Psoas muscle (tissue), 8 donors: ENCODE measurements at places on chromosomes 11 and 22. TPM values are rescaled to one million over a fixed set of nuclear protein-coding genes. Genes with fewer than 3 reads are reported as not detected.

- DNase-seq, result peak; percentile 14
- H3K27me3 ChIP-seq, result no peaks in the 10 kb centered on the region
- no peak overlapping the region for H3K4me3 ChIP-seq
- H3K27ac ChIP-seq, result peak overlapping the region; percentile 3
- no peaks in the 10 kb centered on the region for H3K36me3 ChIP-seq
Measured at GRCh38 chr11:16280256-16280682, 76.1 kb downstream of the SOX6 start.

Gene OR52E5
- total RNA-seq, result not detected

Gene RIMBP3B
- 0.08 TPM for total RNA-seq

DNA sequence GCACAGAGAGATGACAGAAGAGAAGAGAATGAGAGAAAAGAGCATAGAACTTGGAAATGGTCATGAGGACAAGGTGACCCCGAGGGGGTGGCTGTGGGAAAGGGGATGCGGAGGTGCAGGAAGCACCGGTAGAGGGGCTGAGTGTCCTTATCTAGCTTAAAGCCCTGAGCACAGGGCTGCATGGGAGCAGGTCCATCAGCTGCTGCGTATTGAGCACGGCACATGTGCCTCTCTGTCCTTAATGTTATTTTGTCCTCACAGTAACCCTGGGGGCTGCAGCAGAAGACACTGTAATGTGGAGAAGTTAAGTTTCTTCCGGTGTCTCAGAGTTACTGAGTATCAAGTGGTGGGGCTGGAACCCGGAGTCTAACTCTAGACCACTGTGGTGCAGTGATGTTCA is 94.4 kb upstream of the OR4B1 start:
- H3K27me3 ChIP-seq, result no peaks in the 10 kb centered on the region
- H3K4me3 ChIP-seq, result no peak overlapping the region
- no peaks in the 10 kb centered on the region for H3K4me1 ChIP-seq
- H3K27ac ChIP-seq, result no peak overlapping the region
- H3K36me3 ChIP-seq, result peaks cover 8% of the 10 kb centered on the region

Gene CXCR5
- not detected for total RNA-seq

Gene C11orf97
- not detected for total RNA-seq

DNA sequence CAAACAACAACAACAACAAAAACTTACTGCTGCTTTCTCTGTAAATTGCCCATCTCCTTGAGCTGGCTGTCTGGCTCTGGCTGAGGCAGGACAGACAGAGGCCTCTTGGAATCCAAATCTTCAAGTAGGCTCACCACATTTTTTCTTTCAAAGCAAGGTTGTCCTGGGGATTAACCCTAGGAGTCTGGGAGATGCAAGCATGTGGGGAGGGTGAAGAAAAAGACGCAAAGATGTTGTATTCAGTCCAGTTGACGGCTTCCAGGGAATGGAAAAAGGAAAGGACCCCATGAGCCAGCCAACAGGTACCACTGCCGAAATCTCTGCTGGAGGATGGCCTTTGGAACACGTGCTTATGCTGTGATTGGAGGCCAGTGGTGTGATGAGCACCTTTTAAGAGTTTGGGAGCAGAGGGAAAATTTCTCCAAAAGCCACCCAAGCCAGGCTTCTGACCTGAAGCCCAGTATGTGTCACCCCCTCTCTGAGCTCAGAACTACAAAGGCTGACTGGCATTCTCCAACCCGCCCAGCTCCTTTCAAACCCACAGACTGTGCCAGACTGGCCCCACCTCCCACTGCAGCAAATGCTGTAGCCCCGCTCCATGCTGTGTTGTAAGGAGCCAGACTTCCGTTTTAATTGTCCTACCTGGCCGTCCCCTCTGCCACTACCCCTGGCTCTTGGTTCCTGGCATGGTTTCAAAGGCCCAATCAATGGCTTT is 10.8 kb downstream of the BLID start:
- DNase-seq, result no peak
- no peaks in the 10 kb centered on the region for H3K27me3 ChIP-seq

DNA sequence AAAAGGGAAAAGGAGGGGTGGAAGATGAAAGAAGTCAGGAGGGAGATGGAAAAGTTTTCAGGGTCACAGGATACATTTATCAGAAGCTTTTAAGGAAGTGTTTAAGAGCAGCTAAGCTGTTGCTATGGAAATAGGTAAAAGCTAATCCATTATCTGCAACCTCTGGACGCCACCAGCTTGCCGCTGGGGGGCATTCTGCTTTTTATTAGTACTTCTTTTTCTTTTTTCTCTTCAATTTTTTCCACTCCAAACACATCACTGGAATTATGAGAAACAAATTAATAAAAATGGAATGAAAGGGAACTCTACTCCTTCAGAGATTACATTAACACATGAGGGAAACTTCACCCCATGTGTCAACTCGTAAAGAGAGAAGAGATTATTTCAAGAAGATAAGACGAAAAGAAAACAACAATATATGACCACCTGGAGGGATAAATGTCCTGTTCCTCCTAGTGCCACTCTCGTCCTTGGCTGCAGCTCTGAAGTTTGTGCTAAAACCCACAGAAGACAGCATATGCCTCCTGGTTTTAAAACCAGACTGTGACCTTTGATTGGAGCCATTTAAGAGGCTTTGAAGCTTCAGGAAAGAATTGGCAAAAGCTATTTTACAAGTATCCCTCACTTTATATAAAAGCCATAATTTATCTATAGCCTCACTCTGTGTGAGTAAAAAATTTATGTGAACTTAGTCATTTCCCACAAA is 972.8 kb downstream of the OPCML start:
- no peak for DNase-seq
- H3K4me1 ChIP-seq, result no peaks in the 10 kb centered on the region
- no peak overlapping the region for H3K27ac ChIP-seq
- H3K4me3 ChIP-seq, result no peak overlapping the region
- no peaks in the 10 kb centered on the region for H3K27me3 ChIP-seq
- no peaks in the 10 kb centered on the region for H3K36me3 ChIP-seq

DNA sequence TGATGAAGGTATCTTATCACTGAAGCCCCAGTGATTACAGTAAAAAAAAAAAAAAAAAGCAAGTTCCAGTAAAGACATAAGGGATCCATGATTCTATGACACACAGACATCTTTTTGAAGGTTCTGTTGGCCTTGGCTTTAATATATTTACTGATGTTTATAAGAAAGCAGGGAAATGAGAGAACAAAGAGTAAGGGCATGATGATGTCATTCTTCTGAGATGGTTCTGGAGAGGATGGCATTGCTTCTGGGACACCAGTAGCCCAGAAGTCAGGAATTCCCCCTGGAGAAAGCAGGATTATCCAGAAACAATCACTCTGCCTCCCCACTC is 233.6 kb downstream of the FAM76B start:
- H3K4me3 ChIP-seq, result no peak overlapping the region
- no peaks in the 10 kb centered on the region for H3K4me1 ChIP-seq
- H3K27me3 ChIP-seq, result no peaks in the 10 kb centered on the region
- no peaks in the 10 kb centered on the region for H3K36me3 ChIP-seq
- no peak overlapping the region for H3K27ac ChIP-seq

DNA sequence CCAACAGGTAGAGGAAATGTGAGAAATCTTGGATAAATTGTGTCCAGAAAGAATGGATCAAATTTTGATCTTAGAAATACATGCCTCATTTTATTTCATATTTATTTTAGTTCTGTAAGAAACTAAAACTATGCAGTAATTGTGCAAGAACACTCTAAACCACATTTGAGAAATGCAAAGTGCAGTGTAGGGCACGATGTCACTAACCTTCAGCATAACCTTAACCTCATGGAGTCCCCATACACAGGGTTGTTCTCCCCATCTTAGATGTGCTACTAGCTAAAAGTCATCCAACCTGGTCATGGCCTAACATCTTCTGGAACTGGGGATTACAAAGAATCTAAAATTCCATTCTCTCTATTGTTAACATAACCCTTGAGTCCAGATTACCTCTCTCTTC is 48.4 kb upstream of the ARHGAP42 start:
- H3K27me3 ChIP-seq, result no peaks in the 10 kb centered on the region
- peaks cover 3% of the 10 kb centered on the region for H3K4me1 ChIP-seq
- no peaks in the 10 kb centered on the region for H3K36me3 ChIP-seq
- no peak overlapping the region for H3K4me3 ChIP-seq
- DNase-seq, result no peak

GRCh38 chr11:9507277-9507580 is 46.4 kb downstream of the ZNF143 start:
- no peak overlapping the region for H3K4me3 ChIP-seq
- no peaks in the 10 kb centered on the region for H3K27me3 ChIP-seq
- peaks cover 3% of the 10 kb centered on the region for H3K36me3 ChIP-seq
- no peak overlapping the region for H3K27ac ChIP-seq

DNA sequence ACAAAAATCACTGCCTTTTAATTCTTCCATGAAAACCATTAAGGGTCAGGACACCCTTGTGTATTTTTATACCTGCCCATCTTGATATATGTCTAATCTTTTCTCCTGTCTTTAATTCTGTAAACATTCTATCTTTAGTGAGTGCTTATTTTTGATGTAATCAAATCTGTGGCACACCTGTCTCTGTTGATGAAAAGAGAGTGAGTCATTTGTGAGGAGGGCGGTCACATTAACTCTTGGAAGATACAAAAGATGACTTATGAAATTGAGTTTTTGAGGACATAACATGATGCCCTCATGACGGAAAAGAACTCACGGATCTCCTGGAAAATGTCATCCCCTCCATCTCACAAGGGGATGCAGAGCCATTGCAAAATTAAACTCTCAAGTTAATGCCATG is 206.5 kb upstream of the PGR start:
- no peaks in the 10 kb centered on the region for H3K27me3 ChIP-seq
- H3K4me1 ChIP-seq, result no peaks in the 10 kb centered on the region
- H3K4me3 ChIP-seq, result no peak overlapping the region
- peak overlapping the region; percentile 15 for H3K27ac ChIP-seq
- DNase-seq, result no peak

DNA sequence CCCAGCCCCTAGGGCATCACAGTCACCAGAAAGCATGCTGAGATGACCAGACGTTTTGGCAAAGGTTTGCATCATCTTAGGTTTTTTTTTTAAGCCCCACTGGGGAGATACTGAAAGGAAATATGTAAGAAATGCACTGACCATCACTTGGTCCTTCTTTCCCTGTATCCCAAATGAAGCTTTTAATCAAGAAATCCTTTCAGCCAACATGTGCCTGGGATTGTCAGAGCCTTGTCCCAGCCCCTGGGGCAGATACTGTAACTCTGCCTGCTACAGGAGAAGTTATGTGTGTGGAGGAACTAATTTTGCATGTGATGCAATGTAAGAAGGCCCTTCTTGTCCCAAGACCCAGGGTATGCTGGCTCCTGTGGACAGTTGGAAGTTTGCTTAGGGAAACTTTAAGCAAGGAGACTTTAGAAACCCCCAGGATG is 65.6 kb downstream of the PPFIBP2 start:
- DNase-seq, result no peak
- H3K4me3 ChIP-seq, result peak overlapping the region; percentile 64
- H3K4me1 ChIP-seq, result peaks cover 83% of the 10 kb centered on the region
- no peaks in the 10 kb centered on the region for H3K36me3 ChIP-seq
- peak overlapping the region; percentile 90 for H3K27ac ChIP-seq

Gene OR4A16
- total RNA-seq, result not detected

GRCh38 chr22:24975125-24975640 is 22.7 kb downstream of the KIAA1671 start:
- no peaks in the 10 kb centered on the region for H3K36me3 ChIP-seq
- no peak overlapping the region for H3K27ac ChIP-seq
- no peak overlapping the region for H3K4me3 ChIP-seq
- DNase-seq, result no peak
- H3K4me1 ChIP-seq, result no peaks in the 10 kb centered on the region
- no peaks in the 10 kb centered on the region for H3K27me3 ChIP-seq

Gene C11orf91
- total RNA-seq, result 0.49 TPM

- no peaks in the 10 kb centered on the region for H3K4me1 ChIP-seq
- H3K27me3 ChIP-seq, result no peaks in the 10 kb centered on the region
- no peak overlapping the region for H3K4me3 ChIP-seq
- H3K36me3 ChIP-seq, result no peaks in the 10 kb centered on the region
Measured at GRCh38 chr11:26027887-26028286, 304.0 kb upstream of the ANO3 start.

DNA sequence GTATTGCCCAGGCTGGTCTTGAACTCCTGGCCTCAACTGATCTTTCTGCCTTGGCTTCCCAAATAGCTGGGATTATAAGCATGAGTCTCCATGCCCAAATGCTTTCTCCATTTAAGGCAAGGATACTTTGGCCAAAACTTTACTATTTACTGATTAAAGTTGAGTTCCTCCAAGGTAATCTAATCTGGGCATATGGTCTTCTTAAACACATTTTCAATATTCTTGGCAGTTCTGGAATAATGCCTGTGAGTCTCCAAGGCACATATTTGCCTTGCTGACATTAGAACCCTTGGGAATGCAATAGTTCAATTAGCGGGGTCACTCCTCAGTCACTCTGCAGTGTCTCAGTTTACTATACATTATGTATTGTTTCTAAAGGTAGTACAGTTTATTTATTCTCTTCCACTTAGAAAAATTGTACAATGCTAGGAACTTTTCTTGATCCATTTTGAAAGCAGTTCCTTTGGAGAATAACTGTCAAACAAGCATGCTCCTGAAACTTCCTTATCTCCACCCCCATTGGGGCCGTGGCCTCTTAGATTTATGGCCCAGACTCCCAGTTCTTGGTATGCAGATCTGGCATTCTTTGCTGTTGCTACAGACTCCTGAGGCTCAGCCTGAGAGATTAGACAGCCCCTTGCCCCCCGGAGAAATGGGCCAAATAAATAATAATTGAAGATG is 13.1 kb upstream of the RAB38 start:
- DNase-seq, result no peak
- H3K36me3 ChIP-seq, result no peaks in the 10 kb centered on the region
- H3K27ac ChIP-seq, result no peak overlapping the region
- H3K27me3 ChIP-seq, result no peaks in the 10 kb centered on the region

DNA sequence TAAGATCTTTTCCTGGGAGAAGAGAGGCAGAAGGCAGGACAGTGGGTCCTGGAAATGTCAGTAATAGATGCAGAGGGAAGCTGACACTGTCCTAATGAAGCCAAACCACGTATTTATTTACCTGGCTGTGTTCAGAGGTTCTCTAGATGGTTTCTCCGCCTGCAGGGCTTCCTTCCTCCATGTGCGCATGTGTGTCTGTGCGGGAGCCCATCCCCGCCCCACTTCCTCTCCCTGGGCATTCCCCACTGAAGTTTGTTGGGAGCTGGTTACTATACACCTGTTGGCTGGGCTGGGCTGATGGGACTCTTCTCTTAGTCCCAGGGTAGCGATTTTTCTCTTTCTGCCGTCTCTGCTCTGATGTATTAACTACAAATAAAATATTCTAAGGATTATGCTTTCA is 204.9 kb upstream of the TBCEL start:
- no peak for DNase-seq
- no peak overlapping the region for H3K4me3 ChIP-seq
- no peaks in the 10 kb centered on the region for H3K36me3 ChIP-seq
- H3K4me1 ChIP-seq, result no peaks in the 10 kb centered on the region

- peaks cover 3% of the 10 kb centered on the region for H3K4me1 ChIP-seq
- no peak overlapping the region for H3K27ac ChIP-seq
- no peaks in the 10 kb centered on the region for H3K36me3 ChIP-seq
- H3K27me3 ChIP-seq, result no peaks in the 10 kb centered on the region
Measured at GRCh38 chr11:100573911-100574513, 113.1 kb upstream of the ARHGAP42 start.

DNA sequence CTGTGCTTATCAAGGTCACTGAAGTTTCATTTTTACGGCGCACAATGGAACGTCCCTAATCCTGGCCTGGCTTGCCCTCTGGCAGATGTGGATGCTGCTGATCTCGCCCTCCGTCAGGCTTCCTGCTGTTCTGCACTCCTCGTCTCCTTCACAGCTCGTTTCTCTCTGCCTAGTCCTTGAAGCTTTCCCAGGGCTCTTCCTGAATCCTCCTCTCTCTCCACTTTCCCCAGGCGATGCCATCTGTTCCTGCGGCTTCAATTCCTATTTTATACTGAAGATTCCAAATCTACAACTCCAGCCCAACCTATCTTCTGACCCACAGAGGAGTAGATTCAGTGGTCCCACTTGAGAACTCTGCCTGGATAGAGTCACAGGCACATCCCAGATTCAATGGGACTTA is 14.2 kb downstream of the SLC22A8 start:
- H3K27me3 ChIP-seq, result peaks cover 2% of the 10 kb centered on the region
- H3K27ac ChIP-seq, result no peak overlapping the region
- no peaks in the 10 kb centered on the region for H3K36me3 ChIP-seq
